ENCODE measurements at places on chromosomes 11 and 22.

- no peak for DNase-seq
Observed at GRCh38 chr11:10392095-10393079, 62.7 kb upstream of the AMPD3 start.

DNA sequence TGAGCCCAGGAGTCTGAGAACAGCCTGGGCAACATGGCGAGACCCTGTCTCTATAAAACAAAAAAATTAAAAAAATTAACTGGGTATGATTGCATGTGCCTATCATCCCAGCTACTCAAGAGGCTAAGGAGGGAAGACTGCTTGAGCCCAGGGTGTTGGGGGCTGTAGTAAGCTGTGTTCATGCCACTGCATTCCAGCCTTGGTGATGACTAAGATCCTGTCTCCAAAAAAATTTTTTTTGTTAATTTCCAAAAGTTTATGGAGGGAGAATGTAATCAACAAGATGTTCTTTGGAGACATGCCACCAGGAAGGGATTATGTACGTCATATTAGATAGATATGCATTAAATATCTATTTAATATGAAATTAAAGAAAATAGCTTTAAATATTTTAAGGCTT, 267.5 kb downstream of the SBF2 start:
- DNase-seq, result no peak

DNA sequence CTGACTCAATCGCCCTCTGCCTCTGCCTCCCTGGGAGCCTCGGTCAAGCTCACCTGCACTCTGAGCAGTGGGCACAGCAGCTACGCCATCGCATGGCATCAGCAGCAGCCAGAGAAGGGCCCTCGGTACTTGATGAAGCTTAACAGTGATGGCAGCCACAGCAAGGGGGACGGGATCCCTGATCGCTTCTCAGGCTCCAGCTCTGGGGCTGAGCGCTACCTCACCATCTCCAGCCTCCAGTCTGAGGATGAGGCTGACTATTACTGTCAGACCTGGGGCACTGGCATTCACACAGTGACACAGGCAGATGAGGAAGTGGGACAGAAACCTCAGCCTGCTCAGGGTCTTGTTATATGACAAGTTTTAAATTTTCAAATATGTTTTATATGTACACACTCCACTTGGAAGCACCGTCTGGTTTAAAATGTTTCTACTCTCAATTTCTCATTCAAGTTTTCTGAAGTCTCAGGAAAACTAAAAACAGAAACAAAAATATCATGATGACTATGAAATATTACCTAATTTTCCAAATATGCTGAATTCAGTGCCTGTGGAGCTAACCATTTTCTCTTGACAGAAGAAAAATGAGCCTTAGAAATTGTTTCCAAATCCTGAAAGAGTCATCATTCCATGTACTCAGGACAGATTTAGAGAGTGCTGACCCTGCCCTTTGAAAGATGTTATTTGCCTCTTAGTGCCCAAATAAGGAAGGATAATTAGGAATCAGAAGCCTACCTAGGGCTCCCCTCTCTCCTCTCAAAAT, 48.8 kb upstream of the TOP3B start:
- DNase-seq, result no peak

DNA sequence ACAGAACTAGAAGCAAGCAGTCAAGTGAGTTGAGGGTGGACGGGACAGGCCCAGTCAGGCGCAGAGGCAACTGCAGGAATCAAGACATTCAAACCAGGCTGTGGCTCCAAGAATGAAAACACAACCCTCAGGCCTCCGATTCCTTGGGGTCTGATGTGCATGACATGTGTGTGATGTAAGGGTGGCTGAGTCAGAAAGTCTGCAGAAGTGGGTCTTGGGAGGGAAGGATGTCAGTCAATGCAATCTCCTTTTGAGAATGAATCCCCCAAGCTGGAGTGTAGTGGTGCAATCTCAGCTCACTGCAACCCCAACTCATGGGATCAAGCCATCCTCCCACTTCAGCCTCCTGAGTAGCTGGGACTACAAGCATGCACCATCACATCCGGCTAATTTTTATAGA, 15.9 kb upstream of the PDE2A start:
- DNase-seq, result no peak

DNA sequence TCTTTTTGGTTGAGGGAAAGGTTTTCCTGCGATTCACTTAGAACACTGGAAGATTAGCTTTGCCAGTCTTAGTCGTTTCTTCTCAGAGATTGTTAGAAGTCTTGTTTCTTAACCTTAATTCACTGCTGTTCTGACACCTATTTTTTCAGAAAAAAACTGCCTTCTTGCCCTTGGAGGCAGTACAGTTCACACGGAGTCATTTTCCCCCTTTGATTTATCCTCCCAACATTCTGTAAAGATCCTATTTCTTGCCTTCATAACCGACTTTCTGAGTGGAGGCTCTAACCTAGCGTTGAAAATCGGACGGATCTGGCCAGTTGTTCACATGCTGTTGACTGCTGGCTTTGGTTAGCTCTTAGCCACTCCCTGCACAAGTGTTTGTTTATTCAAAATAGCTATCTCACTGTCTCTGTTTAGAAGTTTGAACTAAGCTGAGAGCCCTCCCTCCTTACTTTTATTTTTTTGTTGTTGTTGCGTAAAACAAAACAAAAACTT, 737 bp downstream of the BCL2L13 start:
- DNase-seq, result peak; percentile 39

DNA sequence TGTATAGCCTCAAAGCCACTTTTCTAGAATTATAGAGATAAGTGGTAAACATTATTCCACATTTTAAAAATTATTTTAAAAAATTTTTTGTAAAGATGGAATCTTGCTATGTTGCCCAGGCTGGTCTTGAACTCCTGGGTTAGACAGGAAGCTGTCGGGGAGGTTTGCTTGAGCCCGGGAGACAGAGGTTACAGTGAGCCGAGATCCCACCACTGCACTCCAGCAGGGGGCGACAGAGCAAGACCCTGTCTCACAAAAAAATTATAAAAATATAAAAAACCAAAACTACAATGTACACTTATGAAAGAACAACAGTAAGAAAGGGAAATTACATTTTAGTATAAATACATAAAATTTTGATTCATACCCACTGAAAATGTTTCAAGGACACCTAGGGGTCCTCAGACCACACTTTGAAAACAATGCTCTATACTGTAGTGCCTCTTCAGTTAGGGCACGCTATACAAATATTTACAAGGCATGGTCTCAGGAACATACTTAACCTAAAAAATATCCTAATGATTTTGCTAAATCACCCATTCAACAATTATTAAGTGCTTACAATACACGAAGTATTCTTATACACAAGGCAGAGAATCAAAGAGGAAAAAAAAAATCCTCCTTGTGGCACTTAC, 111.2 kb downstream of the MRTFA start:
- DNase-seq, result no peak

DNA sequence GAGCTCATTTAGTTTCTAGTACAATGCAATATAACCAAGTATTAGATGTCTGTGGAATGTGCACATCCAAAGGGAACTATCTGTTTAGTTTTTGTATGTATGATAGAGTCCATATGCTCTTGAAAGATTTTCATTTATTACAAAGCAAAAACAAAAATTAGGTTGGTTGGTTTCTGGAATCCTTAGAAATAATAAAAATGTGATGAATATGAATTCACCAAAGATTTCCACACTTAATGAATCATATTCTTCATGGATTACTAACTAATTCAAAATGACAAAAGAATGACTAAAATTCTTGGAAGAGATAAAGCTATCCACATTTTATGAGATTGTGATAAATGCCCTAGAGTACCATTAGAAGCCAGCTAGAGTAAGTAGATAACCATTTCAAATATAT, 261.1 kb downstream of the SBF2 start:
- peak; percentile 60 for DNase-seq

DNA sequence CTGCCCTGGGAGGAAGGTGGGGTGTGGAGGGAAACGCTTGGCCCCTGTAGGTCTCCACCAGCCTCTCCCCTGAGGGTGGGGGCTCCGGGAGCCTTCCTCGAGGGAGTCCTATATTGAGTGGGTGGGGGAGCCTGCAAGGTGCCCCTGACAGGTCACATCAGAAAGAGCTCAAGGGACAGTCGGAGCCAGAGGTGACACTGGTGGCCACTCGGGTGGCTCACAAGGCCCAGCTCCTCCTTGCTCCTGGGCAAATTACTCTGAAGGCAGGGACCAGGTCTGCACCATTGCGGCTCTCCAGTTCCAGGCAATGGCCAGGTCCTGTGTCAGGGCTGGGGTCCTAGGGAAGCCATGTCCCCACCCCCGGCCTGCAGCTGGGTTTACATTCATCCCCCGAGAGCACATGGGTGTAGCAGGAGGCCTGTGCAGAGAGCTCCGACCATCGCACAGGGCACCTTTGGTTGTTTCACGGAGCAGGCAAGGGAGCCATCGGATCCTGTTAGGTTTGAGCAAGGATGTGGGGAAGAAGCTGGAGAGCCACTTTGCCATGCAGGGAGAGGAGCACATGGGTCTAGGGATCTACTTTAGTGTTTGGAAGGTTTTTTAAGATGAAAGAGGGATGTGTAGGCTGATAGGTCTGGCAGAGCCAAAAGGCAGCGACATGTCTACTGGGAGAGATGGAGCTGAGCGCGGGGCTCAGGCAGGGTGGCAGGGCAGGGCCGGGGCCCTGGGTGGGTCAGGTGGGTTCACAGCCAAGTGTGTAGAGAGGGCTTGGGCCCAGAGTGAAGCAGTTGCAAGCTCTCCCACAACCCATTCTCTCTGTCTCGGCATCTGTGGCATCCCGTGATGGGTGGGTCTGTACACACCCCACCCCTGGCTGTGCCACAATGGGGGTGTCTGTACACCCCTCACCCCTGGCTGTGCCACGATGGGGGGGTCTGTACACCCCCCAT, 14.8 kb downstream of the CCND1 start:
- DNase-seq, result no peak

GRCh38 chr11:67054836-67055523, 1.7 kb upstream of the RHOD start:
- DNase-seq, result no peak

- no peak for DNase-seq
Observed at GRCh38 chr22:40627612-40628011, 8.9 kb downstream of the MRTFA start.

GRCh38 chr22:32623943-32624342, 149.3 kb downstream of the FBXO7 start:
- DNase-seq, result peak; percentile 86

Data from GM04504 (cell line).